Activated CD4-positive, alpha-beta T cell treated with anti-CD3 and anti-CD28 coated beads, Interleukin-2, amount 10 ng/mL, durations not matched to agents 24 days and 14 days (primary cell): ENCODE measurements at places on chromosomes 2 and 18. TPM values are rescaled to one million over a fixed set of nuclear protein-coding genes. Genes with fewer than 3 reads are reported as not detected.
A peak's percentile ranks its signal among the peaks of the same experiment; 100 is the strongest.

DNA sequence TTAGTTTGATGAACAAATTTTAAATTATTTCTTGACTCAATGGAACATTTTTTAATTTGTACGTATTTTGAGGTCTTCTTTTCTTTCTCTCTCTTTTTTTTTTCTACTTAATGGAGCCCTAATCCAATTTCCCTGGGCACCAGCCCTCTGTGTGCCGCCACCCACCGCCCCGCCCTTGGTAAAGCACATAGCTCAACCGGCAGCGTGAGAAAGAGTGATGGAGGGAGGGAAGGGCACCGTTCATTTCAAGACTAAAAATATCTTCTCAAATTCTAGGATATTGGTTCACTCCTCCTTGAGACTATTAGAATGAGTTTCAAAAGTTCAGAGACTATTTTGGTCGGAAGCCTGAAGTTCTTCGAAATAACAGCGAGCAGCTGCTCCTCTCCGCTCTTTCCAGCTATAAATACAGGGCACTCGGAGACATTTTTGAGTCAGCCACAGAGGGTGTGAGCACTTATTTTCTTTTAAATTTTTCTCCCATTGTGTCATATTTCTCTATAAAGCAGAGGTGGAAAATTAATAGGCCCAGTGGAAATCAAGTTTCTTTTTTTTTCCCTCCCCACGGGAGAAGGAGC is 731.7 kb upstream of the ID2 start:
- no peak overlapping the region for H3K4me3 ChIP-seq
- H3K36me3 ChIP-seq = no peaks in the 10 kb centered on the region
- DNase-seq = no peak
- H3K27me3 ChIP-seq = peaks cover 4% of the 10 kb centered on the region

GRCh38 chr2:168450171-168450570 is 5.9 kb upstream of the CERS6 start:
- peaks cover 12% of the 10 kb centered on the region for H3K4me1 ChIP-seq
- no peak overlapping the region for H3K27ac ChIP-seq
- H3K27me3 ChIP-seq = no peaks in the 10 kb centered on the region
- DNase-seq = no peak

DNA sequence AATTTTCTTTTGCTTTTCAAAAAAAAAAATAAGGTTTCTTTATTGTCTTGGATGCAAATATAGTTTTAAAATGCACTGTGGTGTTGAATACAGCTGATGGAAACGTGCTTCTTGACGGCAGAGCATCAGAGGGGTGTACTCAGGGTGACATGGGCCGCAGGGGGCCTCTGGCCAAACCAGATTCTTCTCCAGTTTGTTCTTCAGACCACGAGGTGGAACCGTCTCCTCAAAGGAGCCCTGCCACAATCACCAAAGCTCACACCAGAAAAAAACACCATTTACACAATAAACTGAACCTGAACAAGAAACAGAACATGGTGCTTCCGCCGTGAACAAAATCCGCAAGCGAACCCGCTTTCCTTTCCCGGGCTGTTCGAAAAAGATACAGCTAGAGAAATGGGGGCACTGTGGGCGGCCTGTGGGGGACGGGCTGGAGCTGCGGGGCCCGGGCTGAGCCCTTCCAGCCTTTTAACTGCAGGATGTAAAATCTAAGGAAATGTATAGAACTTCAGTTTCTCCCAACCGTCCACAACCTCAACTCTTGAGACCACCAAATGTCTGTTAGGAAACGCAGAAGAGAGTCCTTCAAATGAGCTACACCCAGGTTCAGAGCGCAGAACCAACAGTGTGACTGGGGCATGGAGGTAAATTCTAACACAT is 34.5 kb downstream of the PSMG2 start:
- no peak overlapping the region for H3K4me3 ChIP-seq
- no peak for DNase-seq
- no peak overlapping the region for H3K27ac ChIP-seq
- no peaks in the 10 kb centered on the region for H3K36me3 ChIP-seq
- peaks cover 2% of the 10 kb centered on the region for H3K4me1 ChIP-seq
- H3K27me3 ChIP-seq = peaks cover 2% of the 10 kb centered on the region

- H3K27ac ChIP-seq = no peak within 1 kb of the TSS
- peak within 1 kb of the TSS; percentile 41 for H3K4me3 ChIP-seq
- no peak for DNase-seq
- peaks cover 3% of the 10 kb centered on the region for H3K36me3 ChIP-seq
These were observed at the start of gene CELF4 for GRCh38 chr18:37565101-37565976. TSS of gene CELF4 (minus strand) at chr18:37565798.

DNA sequence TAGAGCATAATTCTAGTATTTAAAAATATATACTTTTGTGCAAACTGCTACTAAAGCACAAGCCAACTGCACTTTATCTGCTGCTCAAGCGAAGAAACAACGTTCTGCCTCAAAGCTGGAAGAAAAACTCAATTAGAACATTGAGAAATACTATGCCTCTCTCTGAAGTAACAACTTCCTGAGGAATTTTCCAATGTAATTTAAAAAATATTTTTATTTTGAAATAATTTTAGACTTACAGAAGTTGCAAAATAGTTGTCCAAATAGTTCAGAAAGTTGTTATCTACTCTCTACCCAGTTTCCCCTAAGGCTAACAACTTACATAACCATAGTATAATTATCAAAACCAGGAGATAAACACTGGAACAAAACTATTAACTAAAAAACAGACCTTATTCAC is 12.3 kb upstream of the POLI start:
- no peak overlapping the region for H3K4me3 ChIP-seq
- H3K27me3 ChIP-seq = no peaks in the 10 kb centered on the region
- no peaks in the 10 kb centered on the region for H3K36me3 ChIP-seq
- peaks cover 15% of the 10 kb centered on the region for H3K4me1 ChIP-seq
- DNase-seq = no peak
- H3K27ac ChIP-seq = no peak overlapping the region

DNA sequence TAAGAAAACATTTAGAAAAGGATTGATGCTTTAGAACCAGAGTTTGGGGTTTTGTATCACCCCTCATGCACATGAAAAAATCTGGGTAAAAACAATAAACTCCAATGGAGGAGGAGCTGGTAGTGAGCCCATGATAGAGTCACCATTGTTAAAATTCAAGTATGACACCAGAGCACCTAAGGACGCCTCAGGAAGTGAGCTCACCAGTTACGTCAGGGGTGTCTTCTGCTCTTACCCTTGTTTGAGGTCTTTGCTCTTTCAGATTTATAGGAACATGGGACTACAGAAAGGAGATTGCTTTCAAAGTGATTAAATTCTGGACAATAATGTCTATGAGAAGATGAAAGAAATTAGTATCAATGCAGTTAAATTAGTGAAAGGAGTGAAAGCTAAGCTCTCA is 106.5 kb downstream of the LRRTM1 start:
- H3K36me3 ChIP-seq = no peaks in the 10 kb centered on the region
- no peak overlapping the region for H3K27ac ChIP-seq
- no peak for DNase-seq
- no peaks in the 10 kb centered on the region for H3K4me1 ChIP-seq
- H3K27me3 ChIP-seq = no peaks in the 10 kb centered on the region
- no peak overlapping the region for H3K4me3 ChIP-seq

GRCh38 chr2:5353565-5353964 is 338.6 kb upstream of the SOX11 start:
- no peaks in the 10 kb centered on the region for H3K4me1 ChIP-seq
- H3K27me3 ChIP-seq = no peaks in the 10 kb centered on the region
- DNase-seq = no peak

GRCh38 chr2:216006164-216006663 is 7.1 kb downstream of the MREG start:
- DNase-seq = peak; percentile 79
- peaks cover 36% of the 10 kb centered on the region for H3K4me1 ChIP-seq

DNA sequence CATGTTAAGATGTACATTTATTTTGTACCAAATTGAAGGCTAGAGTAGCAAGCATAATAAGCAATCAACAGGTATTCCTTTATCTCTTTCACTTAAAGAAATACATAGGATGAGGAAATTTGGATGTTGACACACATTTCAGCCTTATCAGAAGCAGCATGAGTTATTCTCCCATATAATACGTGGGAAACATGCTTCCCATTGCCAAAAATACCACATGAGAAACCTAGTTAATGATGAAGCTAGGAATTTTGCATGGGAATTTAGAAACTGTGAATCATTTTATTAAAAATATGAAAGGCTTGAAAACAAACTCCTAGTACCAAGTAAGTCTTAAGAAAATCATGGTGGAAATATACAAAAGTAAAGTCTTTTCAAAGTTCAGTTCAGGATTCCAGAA is 751.8 kb downstream of the TSN start:
- H3K27ac ChIP-seq = no peak overlapping the region
- DNase-seq = no peak

- H3K4me1 ChIP-seq = peaks cover 68% of the 10 kb centered on the region
- peak overlapping the region; percentile 24 for H3K4me3 ChIP-seq
- DNase-seq = no peak
These were observed 10.3 kb downstream of the TRIB2 start for GRCh38 chr2:12727065-12727464.

GRCh38 chr2:16126517-16127275 is 186.3 kb downstream of the MYCN start:
- H3K27me3 ChIP-seq = no peaks in the 10 kb centered on the region
- H3K27ac ChIP-seq = no peak overlapping the region
- H3K36me3 ChIP-seq = no peaks in the 10 kb centered on the region
- DNase-seq = no peak
- H3K4me3 ChIP-seq = no peak overlapping the region
- no peaks in the 10 kb centered on the region for H3K4me1 ChIP-seq

DNA sequence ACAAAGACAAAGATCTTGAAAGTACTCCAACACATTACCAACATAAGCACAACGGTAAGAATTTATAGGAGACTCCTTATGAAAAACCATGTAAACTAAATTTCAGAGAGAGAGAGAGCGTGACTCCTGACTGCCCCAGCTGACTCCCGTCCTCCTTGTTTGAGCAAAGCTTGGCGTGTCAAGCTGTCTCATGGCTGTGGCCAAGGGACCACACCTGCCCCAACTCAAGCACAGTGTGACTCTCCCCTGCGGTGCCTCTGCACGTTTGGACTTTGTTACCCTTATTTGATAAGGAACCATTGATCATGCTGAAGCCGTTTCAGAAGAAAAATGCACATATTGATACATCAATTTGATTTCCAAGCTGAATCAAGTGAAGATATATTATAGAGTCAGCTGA is 124.8 kb downstream of the COL6A3 start:
- no peak for DNase-seq
- peaks cover 25% of the 10 kb centered on the region for H3K27me3 ChIP-seq
- H3K27ac ChIP-seq = no peak overlapping the region

DNA sequence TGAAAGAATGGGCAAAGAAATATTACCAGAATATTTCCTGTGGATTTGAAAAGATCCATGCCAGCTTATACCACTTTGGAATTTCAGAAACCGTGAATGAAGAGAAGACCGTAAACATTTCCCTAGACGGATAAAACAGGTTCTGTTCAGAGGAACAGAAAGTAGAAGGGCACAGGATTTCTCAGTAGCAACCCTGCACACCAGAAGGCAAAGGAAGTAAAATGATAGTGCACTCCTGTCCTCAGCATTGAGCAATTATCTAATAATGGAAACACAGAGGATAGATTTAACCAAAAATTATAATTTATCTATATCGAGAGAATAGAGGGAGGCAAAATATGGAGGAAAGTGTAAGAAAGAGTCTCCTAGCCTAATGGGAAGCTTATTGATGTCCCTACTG is 87.0 kb upstream of the ITGA6 start:
- no peak overlapping the region for H3K27ac ChIP-seq
- peaks cover 1% of the 10 kb centered on the region for H3K27me3 ChIP-seq
- no peak for DNase-seq
- peaks cover 1% of the 10 kb centered on the region for H3K36me3 ChIP-seq
- H3K4me3 ChIP-seq = peak overlapping the region; percentile 20

DNA sequence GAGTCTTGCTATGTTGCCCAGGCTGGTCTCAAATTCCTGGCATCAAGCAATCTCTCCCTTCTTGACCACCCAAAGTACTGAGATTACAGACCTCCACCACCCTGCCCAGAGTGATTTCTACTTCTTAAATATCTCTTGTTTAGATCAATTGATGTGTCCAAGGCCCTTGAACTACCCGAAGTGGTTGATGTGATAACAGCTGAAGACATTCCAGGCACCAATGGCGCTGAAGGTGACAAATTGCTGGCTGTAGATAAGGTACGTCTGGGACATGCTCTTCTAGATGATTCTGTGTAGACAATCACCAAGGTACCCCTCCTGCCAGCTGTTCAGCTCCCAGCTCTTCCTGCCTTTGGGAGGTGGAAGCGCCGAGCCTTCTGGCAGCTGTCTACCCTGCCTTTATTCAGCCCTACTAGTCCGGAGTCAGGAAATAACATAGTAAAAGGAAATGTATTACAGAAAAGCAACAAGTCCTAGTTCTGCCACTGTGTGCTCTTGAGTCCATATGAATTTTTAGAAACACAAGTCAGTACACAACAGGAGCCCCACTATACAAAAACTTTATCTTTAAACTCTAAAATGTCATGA is 61.3 kb upstream of the BZW1 start:
- no peaks in the 10 kb centered on the region for H3K4me1 ChIP-seq
- H3K27ac ChIP-seq = no peak overlapping the region

GRCh38 chr2:71971493-71971892 is 176.2 kb downstream of the CYP26B1 start:
- H3K4me1 ChIP-seq = no peaks in the 10 kb centered on the region
- H3K27me3 ChIP-seq = peaks cover 1% of the 10 kb centered on the region
- H3K27ac ChIP-seq = no peak overlapping the region
- H3K36me3 ChIP-seq = no peaks in the 10 kb centered on the region
- no peak for DNase-seq

GRCh38 chr2:236617796-236618195 is 48.2 kb downstream of the ACKR3 start:
- no peak overlapping the region for H3K27ac ChIP-seq
- H3K36me3 ChIP-seq = no peaks in the 10 kb centered on the region
- no peak for DNase-seq
- H3K4me1 ChIP-seq = peaks cover 12% of the 10 kb centered on the region
- no peaks in the 10 kb centered on the region for H3K27me3 ChIP-seq
- H3K4me3 ChIP-seq = no peak overlapping the region

GRCh38 chr2:60821133-60821469 is 60.3 kb upstream of the REL start:
- H3K27me3 ChIP-seq = no peaks in the 10 kb centered on the region
- H3K36me3 ChIP-seq = peaks cover 5% of the 10 kb centered on the region
- DNase-seq = no peak
- peak overlapping the region; percentile 83 for H3K27ac ChIP-seq
- H3K4me1 ChIP-seq = peaks cover 50% of the 10 kb centered on the region

DNA sequence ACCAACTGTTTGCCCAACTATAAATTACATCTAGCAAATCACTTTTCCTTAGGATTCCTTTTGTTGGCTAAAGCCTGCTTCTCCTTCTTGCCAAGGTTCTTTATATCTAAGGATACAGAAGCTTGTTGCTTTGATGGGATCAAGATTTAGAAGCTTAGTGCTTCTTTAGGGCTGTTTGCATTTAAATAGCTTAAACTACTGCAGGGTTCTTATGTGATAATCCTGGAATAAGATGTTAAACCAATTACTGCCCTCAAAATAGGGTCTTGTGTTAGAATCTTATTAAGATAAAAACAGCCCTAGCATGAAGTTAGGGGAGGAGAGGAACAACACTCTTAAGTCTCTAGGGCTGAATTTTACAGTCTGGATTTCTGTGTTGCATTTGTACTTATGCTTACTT is 64.2 kb downstream of the KIF5C start:
- no peak overlapping the region for H3K4me3 ChIP-seq
- H3K27me3 ChIP-seq = no peaks in the 10 kb centered on the region
- no peak overlapping the region for H3K27ac ChIP-seq
- DNase-seq = no peak
- no peaks in the 10 kb centered on the region for H3K4me1 ChIP-seq

GNLY gene
- 54.1 and 58.5 TPM in 2 replicates for total RNA-seq

CXCR1 gene
- total RNA-seq = not detected in 2 replicates

ZNF519 gene
- 20.9 and 22.5 TPM in 2 replicates for total RNA-seq

CPLX4 gene
- total RNA-seq = not detected in 2 replicates

EFHD1 gene
- 0.31 and 0.49 TPM in 2 replicates for total RNA-seq
